ENCODE measurements at places on chromosomes 6 and 20. TPM values are rescaled to one million over a fixed set of nuclear protein-coding genes. Genes with fewer than 3 reads are reported as not detected.

Gene CGA
- total RNA-seq = not detected

Gene CALHM4
- not detected for total RNA-seq

Gene ULBP1
- total RNA-seq = 2.0 TPM

Gene CCM2L
- total RNA-seq = 0.65 TPM

Gene DNMT3B
- 0.65 TPM for total RNA-seq

Gene LRRC73
- total RNA-seq = 1.5 TPM

Measured in cardiac atrium fibroblast (primary cell).